CD8-positive, alpha-beta memory T cell (primary cell): ENCODE measurements at places on chromosomes 12 and 14. TPM values are rescaled to one million over a fixed set of nuclear protein-coding genes. Genes with fewer than 3 reads are reported as not detected.

The PLEK2 gene
- polyA plus RNA-seq, result 0.58 TPM

GRCh38 chr14:68741839-68742470 lies 50.9 kb downstream of the ZFP36L1 start:
- no peak for DNase-seq

DNA sequence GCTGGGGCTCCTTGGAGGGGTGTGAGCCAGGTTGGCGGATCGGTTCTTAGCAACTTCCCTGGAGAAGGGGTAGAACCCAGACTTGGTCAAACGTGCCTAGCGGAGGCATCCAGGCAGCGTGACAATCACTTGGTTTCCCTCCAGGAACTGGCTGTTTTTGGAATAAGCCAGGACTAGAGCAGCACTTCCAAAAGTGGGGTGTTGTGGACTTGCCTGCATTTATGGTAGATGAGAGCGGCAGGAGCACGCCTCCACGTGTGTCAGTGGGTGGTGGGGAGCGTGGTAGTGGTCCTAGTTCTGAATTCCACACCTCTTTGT lies 2.8 kb downstream of the PRMT8 start:
- no peak for DNase-seq

DNA sequence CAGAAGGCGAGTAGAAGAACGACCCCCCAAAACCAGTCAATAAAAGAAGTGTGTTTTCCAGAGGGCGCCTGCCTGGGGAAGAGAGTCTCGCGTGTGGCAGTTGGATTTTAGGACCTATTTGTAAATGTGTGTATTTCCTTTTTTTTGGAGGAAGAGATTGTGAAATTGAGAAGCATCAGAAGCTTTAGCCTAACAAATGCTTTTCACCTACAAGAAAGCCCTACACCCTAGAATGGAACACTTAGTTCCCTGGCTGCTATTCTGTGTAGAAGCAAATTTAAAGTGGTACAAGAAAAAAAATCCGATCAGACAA lies 1.3 kb downstream of the RCOR1 start:
- DNase-seq, result no peak

The KRT82 gene
- not detected for polyA plus RNA-seq

DNA sequence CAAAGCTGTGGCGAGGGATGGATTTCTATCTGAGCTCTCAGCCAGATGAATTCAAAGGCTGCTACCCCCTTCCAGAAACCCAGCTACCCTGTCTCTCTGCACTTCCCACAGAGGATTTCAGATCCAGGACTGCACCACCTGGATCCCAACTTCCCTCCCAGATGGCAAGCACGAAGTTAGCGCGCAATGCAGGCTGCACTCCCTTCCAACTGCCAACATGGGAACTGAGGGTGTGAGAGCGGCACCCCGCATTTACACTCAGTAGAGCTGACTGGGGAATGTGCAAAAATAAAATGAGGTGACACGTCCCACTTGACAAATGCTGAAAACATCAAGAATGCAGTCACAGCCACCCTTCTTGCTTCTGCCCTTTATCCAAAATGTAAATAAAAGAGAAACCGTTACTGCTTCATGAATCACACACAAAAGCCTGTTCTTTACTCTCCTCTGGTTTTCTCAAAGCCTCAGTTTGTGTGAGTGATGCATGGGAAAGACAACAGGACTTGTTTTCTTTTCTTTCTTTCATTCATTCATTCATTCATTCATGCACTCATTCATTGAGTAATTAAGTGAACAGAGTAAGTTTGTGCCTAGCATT lies 85.7 kb downstream of the ITPK1 start:
- no peak for DNase-seq

GRCh38 chr14:23327947-23328744 lies 6.9 kb downstream of the PABPN1 start:
- peak; percentile 37 for DNase-seq

- no peak for DNase-seq
These were observed 90.1 kb downstream of the AACS start for GRCh38 chr12:125155366-125155765.

GRCh38 chr12:114508529-114509129 lies 102.7 kb upstream of the TBX5 start:
- DNase-seq, result peak; percentile 45

DNA sequence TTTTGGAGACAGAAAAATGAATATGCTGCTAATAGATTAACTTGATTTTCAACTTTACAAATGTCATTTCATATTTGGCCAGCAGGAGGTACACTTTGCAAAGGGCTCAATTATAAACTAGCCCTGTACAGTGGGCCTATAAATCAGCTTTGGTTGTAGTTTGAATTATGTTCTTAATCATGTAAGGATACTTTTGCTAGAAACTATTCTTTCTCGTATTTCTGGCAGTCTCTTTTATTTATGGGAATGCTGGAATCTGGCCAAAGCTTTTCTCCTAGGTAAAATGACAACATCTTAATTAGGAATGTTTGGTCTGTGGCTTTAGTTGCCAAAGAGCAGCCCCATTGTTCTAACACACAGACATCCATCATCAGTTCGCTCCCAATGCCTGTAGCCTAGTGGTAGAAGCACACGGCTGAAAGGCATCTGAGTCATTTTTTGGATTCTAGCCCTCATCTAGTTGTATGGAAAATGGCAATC lies 1322.3 kb upstream of the SEL1L start:
- DNase-seq, result no peak

The USP44 gene
- polyA plus RNA-seq, result 3.2 TPM
